Liver (tissue), 10 donors: ENCODE measurements at places on chromosomes 2 and 18.

DNA sequence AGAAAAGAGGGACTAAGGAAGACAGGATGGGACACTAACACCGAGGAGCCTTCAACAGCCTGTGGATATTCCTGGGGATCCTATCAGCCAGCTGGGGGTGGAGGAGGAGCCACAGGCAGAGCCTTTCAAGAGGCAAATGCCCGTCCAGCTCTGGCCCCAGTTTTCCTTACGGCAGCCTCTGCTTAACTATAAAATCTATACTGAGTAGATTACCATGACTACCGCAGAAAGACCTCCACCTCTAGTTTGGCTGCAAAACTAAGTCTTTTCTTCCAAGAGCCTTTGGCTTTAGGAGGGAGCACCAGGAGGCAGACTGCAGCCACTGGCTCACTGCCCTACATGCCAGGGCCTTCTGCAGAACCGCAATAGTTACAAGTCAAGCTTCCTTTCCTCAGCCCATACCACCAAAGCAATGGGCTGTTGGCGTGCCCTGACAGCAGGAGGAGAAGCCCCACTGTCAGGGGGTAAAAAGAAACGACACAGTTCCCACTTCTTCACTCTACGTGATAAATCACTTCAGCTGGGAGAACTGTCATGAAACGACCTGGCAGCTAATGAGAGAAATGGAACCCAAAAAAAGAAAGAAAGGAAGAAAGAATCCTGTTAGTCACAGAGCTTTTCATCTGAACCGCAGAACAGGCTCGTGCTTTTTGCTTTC is 25.1 kb upstream of the CREB1 start:
- H3K4me1 ChIP-seq = no peaks in the 10 kb centered on the region
- H3K27ac ChIP-seq = no peak overlapping the region
- no peaks in the 10 kb centered on the region for H3K36me3 ChIP-seq
- no peak overlapping the region for H3K4me3 ChIP-seq
- no peaks in the 10 kb centered on the region for H3K27me3 ChIP-seq

- no peak overlapping the region for H3K27ac ChIP-seq
- H3K4me1 ChIP-seq = no peaks in the 10 kb centered on the region
- no peaks in the 10 kb centered on the region for H3K36me3 ChIP-seq
- H3K4me3 ChIP-seq = no peak overlapping the region
- no peak for DNase-seq
- H3K27me3 ChIP-seq = no peaks in the 10 kb centered on the region
These were observed 12.8 kb upstream of the PIK3C3 start for GRCh38 chr18:41942254-41942653.

GRCh38 chr2:239306274-239307220 is 94.3 kb downstream of the HDAC4 start:
- no peak overlapping the region for H3K27ac ChIP-seq
- no peaks in the 10 kb centered on the region for H3K27me3 ChIP-seq
- peaks cover 15% of the 10 kb centered on the region for H3K4me1 ChIP-seq
- no peak for DNase-seq
- H3K36me3 ChIP-seq = no peaks in the 10 kb centered on the region
- no peak overlapping the region for H3K4me3 ChIP-seq

GRCh38 chr18:50924372-50924771 is 43.5 kb upstream of the ELAC1 start:
- no peak for DNase-seq
- H3K36me3 ChIP-seq = peaks cover 14% of the 10 kb centered on the region
- no peaks in the 10 kb centered on the region for H3K27me3 ChIP-seq
- no peaks in the 10 kb centered on the region for H3K4me1 ChIP-seq
- no peak overlapping the region for H3K27ac ChIP-seq

- H3K4me3 ChIP-seq = peak overlapping the region; percentile 40
- no peaks in the 10 kb centered on the region for H3K36me3 ChIP-seq
These were observed 19.1 kb downstream of the SH2D6 start for GRCh38 chr2:85437488-85438200.

- DNase-seq = no peak
- no peaks in the 10 kb centered on the region for H3K27me3 ChIP-seq
- H3K4me3 ChIP-seq = no peak overlapping the region
- no peak overlapping the region for H3K27ac ChIP-seq
- no peaks in the 10 kb centered on the region for H3K4me1 ChIP-seq
These were observed 78.9 kb downstream of the EHD3 start for GRCh38 chr2:31312898-31313297.

DNA sequence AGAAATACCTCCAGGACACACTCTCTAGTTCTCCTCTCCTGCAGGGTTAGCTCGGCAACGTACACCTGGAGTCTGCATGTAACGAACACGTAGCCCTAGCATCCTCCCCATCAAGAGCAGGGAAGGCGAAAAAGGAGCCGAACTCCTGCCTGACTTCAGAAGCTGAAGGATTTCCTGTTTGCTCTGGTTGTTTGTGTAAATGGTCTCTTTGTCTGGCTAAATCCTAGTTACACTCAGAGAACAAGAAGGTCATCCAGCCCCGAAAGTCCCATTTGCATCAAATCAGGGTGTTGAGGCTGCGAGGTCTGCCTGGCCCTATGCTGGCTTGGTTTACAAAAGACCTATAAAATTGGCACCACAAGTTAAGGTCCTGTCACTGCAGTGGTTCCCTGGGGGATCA is 66.4 kb upstream of the POMC start:
- H3K36me3 ChIP-seq = peaks cover 10% of the 10 kb centered on the region
- no peak overlapping the region for H3K4me3 ChIP-seq
- no peak for DNase-seq
- no peak overlapping the region for H3K27ac ChIP-seq

GRCh38 chr2:1136846-1137245 is 186.2 kb downstream of the SNTG2 start:
- no peaks in the 10 kb centered on the region for H3K36me3 ChIP-seq
- H3K27ac ChIP-seq = no peak overlapping the region

- no peak for DNase-seq
- H3K36me3 ChIP-seq = no peaks in the 10 kb centered on the region
- H3K4me1 ChIP-seq = peaks cover 15% of the 10 kb centered on the region
- H3K27me3 ChIP-seq = no peaks in the 10 kb centered on the region
- H3K4me3 ChIP-seq = no peak overlapping the region
These were observed 44.5 kb upstream of the SERTAD2 start for GRCh38 chr2:64698177-64698643.

DNA sequence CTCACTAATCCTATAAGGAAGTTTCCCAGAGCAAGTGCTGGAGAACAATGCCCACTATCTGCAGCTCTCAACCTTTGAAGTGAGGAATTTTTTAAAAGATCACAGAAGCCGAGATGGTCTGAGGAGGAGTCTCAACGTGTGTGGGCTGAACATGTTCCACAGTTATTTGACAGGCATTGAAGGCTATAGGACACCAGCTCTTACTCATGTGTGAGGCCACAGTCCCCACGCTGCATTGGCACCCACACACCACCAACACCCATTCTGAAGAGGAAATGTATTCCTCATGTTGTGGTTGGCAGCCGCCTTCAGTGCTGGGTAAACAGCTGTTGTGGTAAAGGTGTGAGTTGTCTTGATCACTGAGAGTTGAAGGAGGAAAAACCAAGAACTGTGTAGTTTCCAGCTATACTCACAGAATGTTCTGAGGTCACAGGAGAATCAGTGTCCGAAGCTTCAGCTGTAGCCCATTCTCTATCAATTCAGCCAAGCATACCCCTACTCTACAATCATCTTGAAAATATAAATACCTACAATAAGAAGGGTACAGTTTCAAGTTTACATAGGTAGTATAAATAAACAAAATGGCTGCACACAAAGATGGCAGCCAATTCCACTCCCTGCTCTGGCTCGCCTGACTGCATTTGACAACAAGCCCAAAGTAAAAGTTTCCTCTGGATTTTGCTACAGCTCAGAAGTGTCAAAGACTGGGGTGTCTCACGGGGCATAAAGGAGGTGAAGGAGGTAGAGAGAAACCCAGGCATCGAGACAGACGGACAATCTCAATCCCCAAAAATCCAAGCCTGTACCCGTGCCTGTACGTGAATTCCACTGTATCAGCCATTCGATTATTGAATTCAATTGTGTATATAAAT is 12.1 kb downstream of the CD226 start:
- no peaks in the 10 kb centered on the region for H3K4me1 ChIP-seq
- no peak for DNase-seq
- H3K27me3 ChIP-seq = no peaks in the 10 kb centered on the region
- H3K27ac ChIP-seq = no peak overlapping the region
- H3K36me3 ChIP-seq = no peaks in the 10 kb centered on the region

DNA sequence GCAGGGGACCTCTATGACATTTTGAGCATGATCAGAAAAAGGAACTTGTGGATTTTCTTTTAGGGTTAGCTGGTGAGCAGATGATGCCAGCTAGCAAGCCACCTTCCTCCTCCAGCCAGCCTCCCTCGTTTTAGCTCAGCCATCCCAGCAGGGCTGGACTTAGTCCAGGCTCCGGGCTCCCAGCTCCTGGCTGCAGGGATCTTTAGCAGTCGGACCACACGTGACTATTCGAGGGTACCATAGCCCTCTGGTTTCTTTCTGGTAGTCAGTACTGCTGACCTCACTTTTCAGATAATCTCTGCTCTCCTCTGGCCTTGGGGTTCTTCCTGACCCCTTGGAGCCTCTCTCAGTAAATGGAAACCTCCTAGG is 31.8 kb downstream of the NCK2 start:
- H3K36me3 ChIP-seq = no peaks in the 10 kb centered on the region
- no peak for DNase-seq
- H3K4me3 ChIP-seq = no peak overlapping the region
- H3K4me1 ChIP-seq = no peaks in the 10 kb centered on the region

DNA sequence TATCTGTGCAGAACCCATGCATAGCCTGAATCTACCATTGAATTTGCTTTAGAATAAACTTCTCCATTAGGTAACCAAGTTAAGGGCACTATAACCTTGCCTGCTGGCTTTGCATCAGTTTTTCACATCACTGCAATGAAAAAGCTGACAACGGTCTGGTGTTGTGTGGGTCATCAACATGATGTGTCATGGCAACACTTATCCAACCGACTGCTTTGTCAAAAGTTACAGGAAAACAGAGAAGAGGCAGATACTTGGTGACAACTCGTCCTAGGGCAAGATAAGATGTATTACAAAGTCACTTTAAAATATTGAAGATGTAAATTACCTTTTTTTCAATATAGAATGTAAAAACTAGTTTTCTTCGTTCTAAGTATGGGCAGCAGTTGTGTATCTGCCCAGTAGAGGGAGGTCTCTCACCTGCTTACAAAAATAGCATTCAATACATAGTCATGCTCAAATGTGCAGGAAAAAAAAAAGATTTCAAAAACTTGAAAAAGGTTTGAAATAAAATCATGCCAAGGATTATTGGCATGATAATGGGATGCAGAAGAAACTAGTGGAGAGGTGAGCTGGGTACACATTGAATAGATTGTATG is 96.3 kb downstream of the EVA1A start:
- no peak overlapping the region for H3K27ac ChIP-seq
- no peak for DNase-seq
- H3K4me3 ChIP-seq = no peak overlapping the region
- H3K4me1 ChIP-seq = no peaks in the 10 kb centered on the region
- H3K36me3 ChIP-seq = no peaks in the 10 kb centered on the region

DNA sequence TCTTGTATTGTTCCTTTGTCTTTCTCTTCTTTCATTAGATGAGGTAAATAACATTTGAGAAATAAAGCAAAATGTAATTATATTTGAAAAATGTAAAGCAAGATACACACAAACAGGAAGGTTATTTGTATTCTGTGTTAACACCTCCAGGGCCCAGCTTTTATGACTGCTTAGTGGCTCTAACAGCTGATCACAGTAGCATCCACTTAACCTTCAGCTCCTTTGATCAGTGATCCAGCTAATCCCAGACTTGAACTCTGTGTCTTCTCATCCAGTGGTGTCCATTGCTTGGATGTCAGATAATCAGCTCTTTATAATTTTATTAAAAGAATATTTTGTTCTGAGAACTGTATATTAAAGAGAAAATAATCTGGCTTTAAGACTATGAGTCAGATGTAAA is 44.5 kb downstream of the PSMD14 start:
- DNase-seq = no peak
- no peaks in the 10 kb centered on the region for H3K36me3 ChIP-seq
- no peak overlapping the region for H3K27ac ChIP-seq
- H3K4me1 ChIP-seq = no peaks in the 10 kb centered on the region
- H3K27me3 ChIP-seq = no peaks in the 10 kb centered on the region

GRCh38 chr2:27705851-27706622 is 42.3 kb downstream of the SLC4A1AP start:
- no peak for DNase-seq
- no peak overlapping the region for H3K27ac ChIP-seq
- H3K4me1 ChIP-seq = no peaks in the 10 kb centered on the region
- H3K36me3 ChIP-seq = no peaks in the 10 kb centered on the region

- H3K27me3 ChIP-seq = no peaks in the 10 kb centered on the region
- peaks cover 24% of the 10 kb centered on the region for H3K4me1 ChIP-seq
- no peaks in the 10 kb centered on the region for H3K36me3 ChIP-seq
- H3K4me3 ChIP-seq = peak overlapping the region; percentile 95
- no peak for DNase-seq
These were observed 644 bp upstream of the DYM start for GRCh38 chr18:49460976-49461601.

GRCh38 chr2:56008661-56009431 is 85.3 kb upstream of the EFEMP1 start:
- H3K36me3 ChIP-seq = no peaks in the 10 kb centered on the region
- no peaks in the 10 kb centered on the region for H3K4me1 ChIP-seq
- no peak for DNase-seq
- H3K4me3 ChIP-seq = no peak overlapping the region
- H3K27ac ChIP-seq = no peak overlapping the region

- peaks cover 4% of the 10 kb centered on the region for H3K4me1 ChIP-seq
- H3K27ac ChIP-seq = peak overlapping the region; percentile 6
- no peaks in the 10 kb centered on the region for H3K27me3 ChIP-seq
- no peak overlapping the region for H3K4me3 ChIP-seq
- DNase-seq = no peak
- peaks cover 28% of the 10 kb centered on the region for H3K36me3 ChIP-seq
These were observed 45.5 kb downstream of the SLC66A2 start for GRCh38 chr18:79905993-79906392.

DNA sequence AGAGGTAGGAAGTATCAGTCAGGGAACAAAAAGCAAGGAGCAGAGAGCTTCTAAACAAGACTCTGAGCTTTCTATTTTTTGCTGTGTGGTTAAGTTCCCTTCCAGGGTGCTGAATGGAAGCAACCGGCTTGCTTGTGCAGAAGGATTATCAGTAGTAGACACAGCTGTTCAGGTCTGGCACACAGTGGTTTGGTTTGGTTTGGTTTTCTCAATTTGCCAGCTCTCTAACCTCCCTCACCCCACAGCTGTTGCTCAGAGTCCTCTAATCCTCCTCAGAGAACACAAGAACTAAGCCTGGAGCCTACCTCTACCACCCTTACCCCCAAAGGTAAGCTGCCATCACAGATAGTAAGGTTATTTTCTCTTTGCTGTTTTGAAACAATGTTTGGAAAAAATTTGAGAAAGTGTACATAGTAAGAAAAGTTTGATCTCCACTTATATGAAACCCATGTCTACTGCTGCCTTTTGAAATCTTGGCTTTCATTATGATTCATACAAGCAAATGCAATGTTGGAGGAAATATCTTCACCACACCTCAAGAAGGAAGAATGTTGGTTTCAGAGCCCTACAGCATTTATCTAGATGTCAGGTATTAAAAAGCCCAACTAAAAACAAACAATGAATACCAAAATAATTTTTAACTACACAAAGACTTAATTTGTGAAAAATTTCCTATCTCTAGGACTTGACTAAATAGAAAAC is 255.3 kb downstream of the NR4A2 start:
- no peak for DNase-seq
- H3K4me3 ChIP-seq = no peak overlapping the region
- H3K4me1 ChIP-seq = no peaks in the 10 kb centered on the region
